ENCODE measurements at places on chromosomes 1 and 21.

DNA sequence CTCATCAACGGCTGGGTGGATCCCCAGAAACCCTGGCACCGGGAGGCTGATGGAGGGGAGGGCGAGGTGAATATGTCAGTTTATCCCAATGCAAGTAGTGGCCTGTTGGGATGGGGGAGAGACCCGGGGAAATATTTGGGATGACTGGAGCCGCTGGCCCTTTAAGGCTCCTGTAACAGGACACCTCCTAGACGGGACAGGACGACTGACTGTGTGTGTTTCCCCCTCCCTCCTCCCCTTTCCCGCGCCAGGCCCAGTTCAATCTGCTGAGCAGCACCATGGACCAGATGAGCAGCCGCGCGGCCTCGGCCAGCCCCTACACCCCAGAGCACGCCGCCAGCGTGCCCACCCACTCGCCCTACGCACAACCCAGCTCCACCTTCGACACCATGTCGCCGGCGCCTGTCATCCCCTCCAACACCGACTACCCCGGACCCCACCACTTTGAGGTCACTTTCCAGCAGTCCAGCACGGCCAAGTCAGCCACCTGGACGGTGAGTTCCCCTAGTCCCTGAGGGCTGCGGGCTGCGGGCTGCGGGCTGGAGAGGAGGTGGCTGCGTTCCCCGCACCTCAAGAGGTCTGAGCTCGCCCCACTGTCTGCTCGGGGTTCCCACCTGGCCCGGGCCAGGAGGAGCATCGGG is 44.8 kb upstream of the CCDC27 start:
- DNase-seq = no peak

- DNase-seq = peak; percentile 77
These were observed 62.1 kb downstream of the DEGS1 start for GRCh38 chr1:224245188-224245587.

GRCh38 chr21:42703136-42703908 is 49.9 kb downstream of the PDE9A start:
- DNase-seq = peak; percentile 39

DNA sequence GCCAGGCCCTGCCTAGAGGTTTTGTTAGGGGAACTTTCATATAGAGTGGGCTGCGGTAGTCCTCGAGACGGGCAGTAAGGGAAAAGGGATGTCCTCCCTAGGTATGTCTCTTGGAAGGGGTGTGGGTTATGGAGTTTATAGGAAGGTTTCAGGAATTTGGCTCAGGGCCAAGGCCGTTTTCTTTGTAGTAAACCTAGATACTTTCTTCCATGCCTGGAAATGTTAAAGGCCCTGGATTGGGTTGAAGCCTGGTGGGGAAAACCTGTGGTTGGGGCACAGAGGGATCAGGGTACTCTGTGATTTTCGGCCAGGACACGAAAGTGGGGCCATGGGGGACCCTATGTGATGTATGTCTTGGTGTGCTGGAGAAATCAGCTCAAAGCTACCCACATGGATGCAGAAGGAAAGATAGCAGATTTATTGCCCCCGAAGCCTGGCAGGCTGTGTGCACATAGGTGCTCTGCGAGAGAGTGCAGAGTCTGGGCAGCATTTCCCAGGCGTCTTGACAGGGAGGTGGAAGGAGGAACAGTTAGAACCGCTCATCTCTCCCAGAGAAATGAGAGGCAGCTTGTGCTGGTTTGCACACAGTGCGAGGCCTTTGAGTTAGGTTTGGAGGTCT is 1.7 kb downstream of the SNAP47 start:
- DNase-seq = peak; percentile 43

GRCh38 chr1:182681568-182681912 is 2.8 kb downstream of the RGS8 start:
- DNase-seq = no peak
